ENCODE measurements at places on chromosomes 5 and 9. TPM values are rescaled to one million over a fixed set of nuclear protein-coding genes. Genes with fewer than 3 reads are reported as not detected.

PARP8 gene
- 8.2 TPM for total RNA-seq

PBX3 gene
- total RNA-seq = 15.6 TPM

IL12B gene
- total RNA-seq = not detected

GPX3 gene
- total RNA-seq = 0.28 TPM

TAF11L5 gene
- not detected for total RNA-seq

MED27 gene
- total RNA-seq = 51.9 TPM

FOXD4L6 gene
- not detected for total RNA-seq

MSX2 gene
- total RNA-seq = 2.2 TPM

DNM1 gene
- total RNA-seq = 13.6 TPM

BNC2 gene
- total RNA-seq = 45.2 TPM

DOCK8 gene
- total RNA-seq = not detected

MAN2A1 gene
- total RNA-seq = 29.6 TPM

KLHL3 gene
- 4.1 TPM for total RNA-seq

OTP gene
- total RNA-seq = not detected

SPINK13 gene
- total RNA-seq = not detected

LRRC70 gene
- 0.83 TPM for total RNA-seq
